Mesothelial cell of epicardium (in vitro differentiated cells): ENCODE measurements at places on chromosomes 1 and 21. TPM values are rescaled to one million over a fixed set of nuclear protein-coding genes. Genes with fewer than 3 reads are reported as not detected.

DNA sequence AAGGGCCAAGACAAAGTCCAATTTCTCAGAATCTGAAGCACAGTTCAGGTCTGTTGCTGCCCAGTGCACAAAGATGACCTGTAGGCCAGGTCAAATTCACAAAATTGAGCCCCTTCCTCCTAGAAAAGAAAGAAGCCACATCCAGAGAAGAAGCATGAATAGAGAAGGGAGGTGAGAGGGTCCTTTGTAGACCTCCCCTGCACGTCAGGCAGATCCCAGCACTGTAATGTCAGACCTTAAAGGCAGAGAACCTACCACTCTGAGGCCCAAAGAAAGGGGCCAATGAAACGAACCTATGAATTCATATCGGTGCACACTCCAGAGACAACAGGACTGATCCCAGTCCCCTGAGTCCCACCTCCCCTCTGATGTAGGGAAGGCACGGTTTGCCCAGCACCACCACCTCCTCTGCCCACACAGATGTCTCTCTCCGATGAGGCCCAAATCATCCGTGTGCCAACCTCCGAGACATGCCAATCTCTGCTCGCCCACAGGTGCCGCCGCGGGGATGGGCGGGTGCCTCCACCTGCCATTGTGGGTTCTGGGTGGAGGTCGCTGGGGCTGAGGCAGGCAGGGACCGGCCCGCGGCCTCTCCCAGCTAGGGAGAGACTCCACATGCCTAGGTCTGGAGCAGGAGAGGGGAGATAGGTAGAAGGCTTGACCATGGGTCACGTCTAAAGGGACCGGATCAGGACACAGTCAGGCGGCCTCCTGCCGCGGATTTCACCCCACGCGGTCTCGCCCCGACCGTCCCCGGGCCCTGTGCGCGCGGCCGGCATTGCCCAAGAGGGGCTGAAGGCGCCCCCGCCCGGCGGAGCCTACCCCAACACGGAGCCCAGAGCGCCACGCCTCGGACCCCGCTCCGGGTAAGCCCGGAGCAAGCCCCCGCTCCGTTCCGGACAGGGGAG, 42.1 kb downstream of the RRAGC start:
- H3K4me1 ChIP-seq: peaks cover 25% of the 10 kb centered on the region
- peaks cover 95% of the 10 kb centered on the region for H3K27me3 ChIP-seq
- no peak for DNase-seq
- H3K36me3 ChIP-seq: no peaks in the 10 kb centered on the region

GRCh38 chr1:21939650-21940374, 2.7 kb upstream of the HSPG2 start:
- no peaks in the 10 kb centered on the region for H3K36me3 ChIP-seq
- no peaks in the 10 kb centered on the region for H3K27me3 ChIP-seq
- no peak overlapping the region for H3K4me3 ChIP-seq
- peak overlapping the region; percentile 96 for H3K27ac ChIP-seq
- H3K4me1 ChIP-seq: peaks cover 55% of the 10 kb centered on the region

Gene SLAMF7
- not detected in 3 replicates for total RNA-seq

GRCh38 chr1:51349862-51350261, 19.5 kb upstream of the TTC39A start:
- H3K27me3 ChIP-seq: peaks cover 21% of the 10 kb centered on the region
- H3K36me3 ChIP-seq: no peaks in the 10 kb centered on the region
- H3K4me3 ChIP-seq: no peak overlapping the region

DNA sequence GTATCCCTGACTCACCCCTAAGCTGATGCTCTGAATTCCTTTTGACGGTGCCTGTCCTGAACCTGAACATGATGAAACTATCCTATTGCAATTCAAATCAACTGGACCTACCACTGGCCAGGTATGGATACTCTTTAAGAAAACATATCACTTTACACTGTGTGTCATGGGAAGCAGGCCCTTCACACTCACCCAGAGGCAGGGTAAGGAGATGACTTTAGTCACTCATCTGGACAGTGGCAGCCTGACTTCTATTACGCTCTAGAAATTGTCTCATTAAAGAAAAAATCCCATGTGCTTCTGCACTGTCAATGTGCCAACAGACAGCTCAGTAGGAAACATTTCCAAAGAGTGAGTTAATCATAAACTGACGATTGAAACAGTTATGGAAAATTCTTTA, 94.3 kb downstream of the VAV3 start:
- no peak for DNase-seq
- H3K36me3 ChIP-seq: no peaks in the 10 kb centered on the region
- H3K4me1 ChIP-seq: peaks cover 1% of the 10 kb centered on the region
- H3K27me3 ChIP-seq: peaks cover 5% of the 10 kb centered on the region
- H3K4me3 ChIP-seq: no peak overlapping the region

Gene PGLYRP3
- not detected in 3 replicates for total RNA-seq

Gene OR10Z1
- not detected in 3 replicates for total RNA-seq

DNA sequence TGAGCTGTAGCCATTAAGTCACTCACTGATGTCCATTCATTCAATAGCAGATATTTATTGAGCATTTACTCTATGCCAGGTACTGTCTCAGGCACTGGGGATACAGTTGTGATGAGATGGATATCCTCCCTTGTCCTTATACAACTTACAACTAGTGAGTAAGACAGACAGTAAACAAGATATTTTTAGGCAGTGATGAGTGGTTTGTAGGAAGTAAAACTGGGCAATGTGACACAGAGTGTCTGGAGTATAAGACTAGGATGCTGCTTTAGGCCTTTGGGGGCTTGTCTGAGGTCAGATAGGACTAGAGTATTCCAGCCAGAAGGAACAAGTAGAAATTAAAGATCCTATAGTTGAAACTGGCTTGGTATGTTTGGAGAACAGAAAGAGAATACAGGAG, 41.4 kb downstream of the NOS1AP start:
- no peaks in the 10 kb centered on the region for H3K27me3 ChIP-seq
- no peaks in the 10 kb centered on the region for H3K4me1 ChIP-seq
- peaks cover 6% of the 10 kb centered on the region for H3K36me3 ChIP-seq
- H3K27ac ChIP-seq: no peak overlapping the region

DNA sequence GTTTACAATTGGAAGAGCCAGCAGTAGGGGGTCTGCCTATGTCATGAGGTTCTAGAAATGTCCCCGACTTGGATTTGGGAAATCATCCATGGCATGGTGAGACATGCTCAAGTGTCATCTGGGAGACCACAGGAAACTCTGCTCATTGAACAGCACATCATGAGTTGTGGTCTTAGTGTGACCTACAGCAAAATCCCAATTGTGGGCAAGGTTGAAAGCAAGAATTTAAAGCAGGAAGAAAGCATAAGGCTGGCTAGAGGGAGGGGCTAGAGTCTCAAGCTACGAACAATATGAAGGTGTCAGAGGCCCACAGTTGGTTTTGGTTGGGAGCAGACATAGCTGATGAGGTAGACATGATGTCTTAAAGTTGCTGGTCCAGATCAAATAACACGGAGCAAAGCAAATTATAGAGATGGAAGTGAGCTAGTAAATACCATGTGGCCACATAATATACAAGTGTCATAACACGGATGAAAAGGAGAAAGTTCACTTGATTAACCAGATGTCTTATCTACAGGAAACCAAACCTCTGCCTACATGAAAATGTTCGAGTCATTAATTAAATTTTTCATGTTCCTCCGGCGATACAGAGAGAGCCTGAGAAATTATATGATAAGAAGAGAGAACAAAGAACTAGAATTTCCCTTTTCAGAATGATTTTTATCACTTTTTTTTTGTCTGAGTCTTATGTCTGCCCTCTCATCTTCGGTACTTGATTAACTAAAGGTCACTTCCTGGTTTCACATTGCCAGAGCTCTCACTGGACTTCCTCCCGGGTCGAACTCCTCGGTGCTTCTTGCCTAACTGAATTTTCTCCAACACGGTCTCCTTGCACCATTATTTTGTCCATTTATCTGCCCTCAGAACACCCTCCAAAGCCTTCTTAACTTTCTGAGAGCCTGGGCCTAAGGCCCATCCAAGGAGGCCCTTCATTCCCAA, 67.5 kb upstream of the DUSP10 start:
- H3K27me3 ChIP-seq: peaks cover 6% of the 10 kb centered on the region
- H3K4me3 ChIP-seq: no peak overlapping the region
- no peaks in the 10 kb centered on the region for H3K36me3 ChIP-seq
- peaks cover 2% of the 10 kb centered on the region for H3K4me1 ChIP-seq

GRCh38 chr1:102050556-102050955, 53.8 kb upstream of the OLFM3 start:
- no peak for DNase-seq
- no peaks in the 10 kb centered on the region for H3K27me3 ChIP-seq
- no peaks in the 10 kb centered on the region for H3K36me3 ChIP-seq

DNA sequence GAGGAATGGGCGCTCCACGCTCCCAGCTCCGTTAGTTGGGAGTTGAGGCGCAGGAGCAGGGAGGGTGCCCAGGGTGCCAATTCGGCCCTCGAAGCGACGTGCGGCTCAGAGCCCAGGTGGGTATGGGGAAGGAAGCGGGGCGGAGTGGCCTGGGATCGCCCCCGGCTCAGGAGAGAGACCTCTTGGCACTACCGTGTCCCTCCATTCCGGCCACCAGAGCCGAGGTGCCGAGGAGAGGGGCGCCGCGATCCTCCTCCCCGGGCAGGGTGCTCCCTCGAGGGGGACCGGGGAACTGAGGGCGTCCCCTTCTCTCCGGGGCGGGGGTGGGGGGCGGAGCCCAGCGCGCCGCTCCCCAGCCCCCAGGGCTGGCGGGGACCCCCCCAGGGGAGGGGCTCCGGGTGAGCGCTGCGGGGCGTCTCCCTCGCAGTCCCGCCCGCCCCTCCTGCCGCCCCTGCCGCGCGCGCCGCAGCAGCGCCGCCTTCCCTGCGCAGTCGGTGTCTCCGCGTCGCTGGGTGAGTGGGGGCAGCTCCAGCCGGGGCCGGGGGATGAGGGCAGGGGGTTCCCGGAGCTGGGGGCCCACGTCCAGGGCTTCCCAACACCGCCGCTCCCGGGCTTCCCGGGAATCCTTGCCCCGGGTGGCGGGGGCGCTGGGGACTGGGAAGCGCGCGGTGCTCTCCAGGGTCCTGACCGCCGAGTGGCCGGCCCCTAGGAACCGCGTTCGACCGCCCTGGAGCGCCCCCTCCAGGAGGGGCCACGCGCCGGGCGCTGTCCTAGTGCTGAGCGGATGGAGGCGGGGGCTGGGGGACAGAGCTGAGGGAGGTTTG, at the start of gene HPCA:
Gene HPCA (plus strand): TSS at position 488 of the 824 bp plus-strand sequence. CDS start 2,408 bp downstream, outside the sequence.
- peak; percentile 90 for DNase-seq
- H3K4me3 ChIP-seq: peak within 1 kb of the TSS; percentile 60
- H3K36me3 ChIP-seq: no peaks in the 10 kb centered on the region
